ENCODE measurements at places on chromosomes 5 and 9.

GRCh38 chr9:131982102-131982501 is 97.6 kb downstream of the MED27 start:
- DNase-seq: no peak

GRCh38 chr9:71734950-71735349 is 33.4 kb downstream of the CEMIP2 start:
- no peak for DNase-seq

DNA sequence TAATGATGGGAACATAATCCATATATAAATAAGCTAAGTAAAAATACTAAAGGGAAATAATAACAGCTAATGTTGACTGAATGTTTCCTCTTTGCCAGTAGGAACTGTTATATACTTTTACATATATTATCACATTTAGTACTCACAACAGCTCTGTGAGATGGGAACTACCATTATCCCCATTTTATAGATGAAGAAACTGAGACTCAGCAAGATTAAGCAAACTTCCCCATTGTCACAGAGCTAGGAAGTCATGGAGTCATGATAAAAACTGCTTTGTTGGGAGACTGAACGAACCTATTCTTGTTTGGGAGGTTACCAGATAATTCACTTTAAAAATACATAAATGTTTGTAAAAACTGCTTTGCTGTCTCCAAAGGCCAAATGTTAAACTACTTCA is 23.4 kb downstream of the WNT8A start:
- no peak for DNase-seq

GRCh38 chr5:53392073-53392472 is 88.4 kb upstream of the FST start:
- DNase-seq: no peak

DNA sequence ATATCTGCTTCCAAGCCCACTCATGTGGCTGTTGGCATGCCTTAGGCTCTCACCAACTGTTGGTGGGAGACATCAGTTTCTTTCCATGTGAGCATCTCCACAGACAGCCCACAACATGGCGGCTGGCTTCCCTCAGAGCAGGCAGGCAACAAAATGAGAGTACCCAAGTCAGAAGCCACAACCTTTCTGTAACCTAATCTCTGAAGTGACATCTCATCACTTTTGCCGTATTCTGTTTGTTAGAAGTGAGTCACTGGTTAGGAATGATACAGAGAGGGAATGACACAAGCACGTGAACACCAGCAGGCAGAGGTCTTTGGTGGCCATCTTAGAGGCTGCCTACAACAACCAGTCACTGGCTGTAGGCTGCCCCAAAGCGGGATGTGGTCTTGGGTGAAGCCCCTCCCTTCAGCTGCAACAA is 88.6 kb upstream of the RASGRF2 start:
- no peak for DNase-seq

DNA sequence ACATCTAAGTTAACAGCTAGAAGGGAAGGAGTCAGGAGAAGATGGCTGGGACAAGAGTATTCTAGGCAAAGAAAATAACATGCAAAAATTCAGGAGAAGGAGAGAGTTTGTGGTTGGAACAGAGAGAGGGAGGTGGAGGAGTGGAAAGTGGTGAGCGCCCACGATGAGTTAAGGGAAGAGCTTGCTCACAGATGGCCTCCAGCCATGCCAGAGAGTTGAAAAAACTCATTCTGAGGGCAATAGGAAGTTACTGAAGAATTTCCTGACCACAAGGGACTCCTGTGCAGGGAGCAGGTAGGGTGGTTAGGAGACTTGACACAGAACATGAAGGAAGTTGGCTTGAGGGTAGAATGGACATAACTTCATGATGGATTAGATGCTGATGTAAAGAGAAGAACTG is 159.7 kb downstream of the DOCK2 start:
- no peak for DNase-seq

- DNase-seq: no peak
Measured at GRCh38 chr5:124951661-124952060, 205.2 kb upstream of the ZNF608 start.

- DNase-seq: no peak
Measured at GRCh38 chr5:154523709-154524108, 45.7 kb upstream of the HAND1 start.

DNA sequence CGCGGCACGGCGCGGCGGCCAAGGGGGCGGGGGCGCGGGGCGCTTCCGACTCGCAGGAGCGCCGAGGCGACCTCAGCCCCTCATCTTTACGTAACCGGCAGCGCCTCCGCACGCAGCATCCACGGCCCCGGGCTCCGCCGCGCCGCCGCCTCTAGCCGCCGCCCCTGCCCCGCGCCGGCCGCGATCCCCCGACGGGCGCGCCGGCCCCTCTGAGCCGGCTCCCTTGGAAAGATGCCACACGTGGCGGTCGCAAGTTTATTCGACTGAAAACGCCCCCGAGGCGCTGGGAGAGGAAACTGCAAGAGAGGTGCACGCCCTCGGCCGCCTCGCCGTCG is 1.0 kb downstream of the KLF9 start:
- no peak for DNase-seq

DNA sequence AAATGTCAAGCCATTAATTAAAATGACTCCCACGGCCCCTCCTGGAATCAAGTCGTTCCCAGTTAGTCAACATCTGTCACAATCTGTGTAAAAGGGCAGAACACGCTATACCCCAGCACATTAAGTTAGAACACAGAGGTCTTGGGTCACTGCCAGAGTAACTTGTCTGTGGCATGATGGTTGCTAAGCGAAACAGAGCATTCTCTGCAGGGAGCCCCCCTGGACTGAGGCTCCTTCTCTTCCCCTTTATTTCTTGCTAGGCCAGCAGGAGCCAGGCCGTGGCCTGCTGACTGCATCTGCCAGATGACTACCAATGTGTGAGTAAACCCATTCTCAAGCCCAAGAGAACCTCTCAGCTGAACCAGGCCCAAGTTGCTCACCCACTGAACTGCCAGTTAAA is 51.9 kb upstream of the ZBED3 start:
- peak; percentile 92 for DNase-seq

DNA sequence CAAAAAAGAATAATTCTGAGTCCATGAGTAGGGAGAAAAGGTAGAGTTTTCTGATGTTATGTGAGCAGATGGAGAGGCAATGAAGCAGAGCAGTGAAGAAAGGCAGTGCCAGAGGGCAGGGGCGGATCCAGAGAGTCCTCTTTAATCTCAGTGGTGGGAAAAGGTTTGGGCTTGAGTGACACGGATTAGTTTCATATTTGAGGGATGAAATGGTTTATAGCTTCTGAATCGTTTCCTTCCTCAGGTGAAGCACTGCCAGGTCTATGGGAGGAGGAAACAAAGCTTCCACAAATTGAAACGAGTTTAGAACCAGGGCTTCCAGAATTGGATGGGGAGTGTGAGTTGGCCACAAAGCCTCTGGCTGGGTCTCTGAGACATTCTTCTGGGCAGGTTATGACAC is 517.0 kb upstream of the PAPPA start:
- DNase-seq: no peak

DNA sequence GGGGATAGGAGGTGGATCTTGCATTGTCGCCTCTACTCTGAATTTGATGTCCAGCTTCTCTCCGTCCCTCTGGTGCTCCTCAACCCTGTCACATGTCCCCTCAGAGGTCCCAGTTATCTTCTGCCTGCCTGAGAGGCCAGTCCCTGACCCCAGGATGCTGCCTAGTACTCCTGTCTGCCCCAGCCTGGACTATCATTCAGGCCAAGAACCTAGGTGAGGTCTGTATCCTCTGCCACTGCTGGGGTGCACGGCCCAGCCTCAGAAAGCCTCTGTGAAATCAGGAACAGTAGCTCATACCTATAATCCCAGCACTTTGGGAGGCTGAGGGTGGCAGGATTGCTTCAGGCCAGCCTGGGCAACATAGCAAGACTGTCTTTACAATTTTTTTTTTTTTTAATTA is 8.6 kb downstream of the SPINK4 start:
- no peak for DNase-seq

DNA sequence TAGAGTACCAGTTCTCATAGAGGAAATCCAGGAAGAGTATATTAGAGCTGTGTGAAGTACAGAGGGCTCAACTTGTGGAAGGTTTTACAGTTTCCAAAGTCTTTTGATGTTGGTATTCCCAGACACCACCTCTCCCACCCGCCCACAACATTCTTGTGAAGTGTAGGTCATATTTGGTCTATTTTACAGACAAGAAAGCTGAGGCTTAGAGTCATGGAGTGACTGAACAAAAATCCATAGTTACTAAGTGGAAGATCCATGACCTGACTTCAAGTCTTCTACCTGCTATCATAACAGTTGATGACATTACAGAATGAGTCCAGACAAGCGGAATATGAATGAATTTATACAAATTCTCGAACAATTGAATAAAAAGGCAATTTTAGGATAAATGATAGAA is 187.1 kb upstream of the RPS23 start:
- no peak for DNase-seq

- no peak for DNase-seq
Measured at GRCh38 chr5:176743868-176744583, 66.3 kb upstream of the UNC5A start.

DNA sequence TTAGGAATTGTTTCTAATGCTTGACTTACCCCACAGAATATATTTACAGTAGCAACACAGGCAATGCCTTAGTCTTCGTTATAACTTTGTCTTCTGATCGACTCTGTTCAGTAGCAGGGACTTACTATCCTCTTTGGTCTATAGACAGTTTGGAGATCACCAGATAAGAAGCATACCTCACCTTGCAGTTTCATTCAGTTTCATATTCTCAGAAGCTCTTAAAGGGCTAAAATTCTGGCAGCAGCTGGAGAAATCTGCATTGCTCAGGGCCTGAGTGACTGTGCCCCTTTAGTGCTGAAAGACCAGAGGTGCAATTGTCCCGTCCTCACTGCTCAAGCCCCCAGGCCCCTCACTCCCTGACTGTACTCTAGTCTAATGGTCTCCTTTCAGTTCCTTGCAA is 26.0 kb downstream of the ZBTB43 start:
- DNase-seq: no peak

- no peak for DNase-seq
Measured at GRCh38 chr5:176410486-176411180, 5.7 kb downstream of the CLTB start.

DNA sequence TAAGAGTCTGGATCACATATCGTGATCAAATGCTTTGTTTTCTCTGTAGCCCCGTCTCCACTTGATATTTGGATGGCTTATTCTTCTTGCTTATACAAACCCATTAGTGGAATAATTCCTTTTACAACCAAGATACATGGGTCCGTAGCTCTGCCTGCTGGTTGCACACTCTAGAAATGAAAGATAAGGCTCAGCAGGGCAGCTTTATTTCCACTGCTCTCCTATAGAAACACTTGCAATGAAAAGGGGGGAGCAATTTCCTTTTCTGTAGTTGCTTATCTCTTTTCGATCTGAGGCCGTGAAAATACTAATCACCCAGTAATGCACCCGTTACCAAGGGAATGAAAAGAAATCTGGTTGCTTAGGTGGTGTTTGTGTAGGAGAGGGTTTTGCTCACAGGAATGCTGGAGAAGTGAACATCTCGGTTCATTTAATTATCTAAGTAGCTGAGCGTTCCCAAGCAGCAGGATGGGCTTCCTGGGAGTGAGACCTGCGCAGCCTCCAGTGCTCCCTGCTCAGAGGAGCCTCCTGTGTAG is 131.7 kb downstream of the ADAMTS16 start:
- DNase-seq: no peak

DNA sequence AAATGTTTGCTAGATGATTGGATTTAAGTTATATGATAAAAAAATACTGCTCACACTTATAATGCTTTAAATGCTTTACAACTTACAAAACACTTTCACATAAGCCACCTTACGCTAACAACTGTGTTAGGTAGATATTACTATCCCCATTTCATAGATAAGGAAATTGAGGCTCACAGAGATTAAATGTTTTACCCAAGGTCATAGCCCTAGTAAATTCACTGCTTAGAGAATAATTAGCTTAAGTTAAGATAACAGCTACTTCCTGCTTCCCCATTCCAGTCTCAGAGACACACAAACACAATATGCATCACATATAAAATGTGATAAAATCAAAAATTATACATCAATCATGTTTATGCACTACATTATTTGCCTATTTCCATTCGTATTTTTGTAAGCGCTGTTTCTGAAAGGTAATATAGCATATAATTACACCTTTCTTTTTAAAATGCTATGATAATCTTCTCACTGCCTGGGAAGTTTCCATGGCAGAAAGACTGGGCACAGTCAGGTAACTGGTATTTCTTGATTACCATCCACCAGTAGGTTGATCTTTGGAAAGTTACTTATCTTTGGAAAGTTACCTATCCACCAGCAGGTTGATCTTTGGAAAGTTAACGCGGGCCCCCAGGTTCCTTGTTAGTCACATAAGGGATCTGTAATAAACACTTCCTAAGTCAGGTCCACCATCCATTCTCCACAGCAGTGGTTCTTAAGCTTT is 101.1 kb downstream of the NFIB start:
- no peak for DNase-seq

- no peak for DNase-seq
Measured at GRCh38 chr5:152900332-152900731, 495.3 kb upstream of the NMUR2 start.

DNA sequence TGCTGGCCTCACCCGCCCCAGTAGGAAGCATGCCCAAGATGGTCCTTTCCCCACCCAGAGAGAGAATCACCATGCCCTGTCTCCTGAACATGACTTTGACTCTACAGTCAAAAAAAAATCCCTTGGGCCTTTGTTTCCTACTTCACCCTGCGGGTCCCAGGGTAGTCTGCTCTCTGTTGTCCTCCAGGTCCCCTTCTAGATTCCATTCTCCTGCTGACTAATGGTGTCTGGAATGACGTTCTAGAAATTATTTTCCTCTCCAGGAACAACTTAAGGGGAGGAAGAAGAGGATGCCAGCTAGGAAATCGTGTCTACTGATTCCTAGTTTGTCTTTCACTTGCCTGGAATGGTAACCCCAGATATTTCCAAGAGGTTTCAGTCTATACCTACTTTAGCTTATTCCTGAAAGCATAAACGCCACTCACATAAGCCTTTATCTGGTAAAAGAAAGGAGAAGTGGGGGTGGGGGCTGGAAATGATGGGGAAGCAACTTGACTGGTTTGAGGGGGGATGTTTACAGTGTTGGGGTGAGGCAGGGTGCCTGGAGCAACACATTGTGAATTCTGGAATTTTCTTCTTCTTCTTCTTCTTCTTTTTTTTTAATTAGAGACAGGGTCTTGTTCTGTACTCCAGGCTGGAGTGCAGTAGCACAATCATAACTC is 93.9 kb downstream of the SNX18 start:
- DNase-seq: no peak

GRCh38 chr9:7333719-7334118 is 465.9 kb downstream of the DMAC1 start:
- no peak for DNase-seq

GRCh38 chr9:69671311-69671878 is 776 bp downstream of the APBA1 start:
- DNase-seq: no peak

- no peak for DNase-seq
Measured at GRCh38 chr9:33414889-33415500, 12.6 kb upstream of the AQP7 start.

- no peak for DNase-seq
Measured at GRCh38 chr5:57420801-57421200, 61.8 kb downstream of the ACTBL2 start.
